ENCODE measurements at places on chromosomes 4 and X.

GRCh38 chr4:38413524-38414341, 250.3 kb upstream of the KLF3 start:
- DNase-seq = no peak

- DNase-seq = no peak
Observed at GRCh38 chr4:102036619-102037376, 246.3 kb downstream of the BANK1 start.

- DNase-seq = no peak
Observed at GRCh38 chr4:26288355-26288909, 32.4 kb upstream of the RBPJ start.

GRCh38 chrX:21993265-21993664, 38.9 kb upstream of the PHEX start:
- no peak for DNase-seq

- no peak for DNase-seq
Observed at GRCh38 chrX:102077426-102077825, 48.1 kb upstream of the TCEAL2 start.

GRCh38 chr4:72557021-72557420, 12.0 kb downstream of the ADAMTS3 start:
- DNase-seq = no peak

DNA sequence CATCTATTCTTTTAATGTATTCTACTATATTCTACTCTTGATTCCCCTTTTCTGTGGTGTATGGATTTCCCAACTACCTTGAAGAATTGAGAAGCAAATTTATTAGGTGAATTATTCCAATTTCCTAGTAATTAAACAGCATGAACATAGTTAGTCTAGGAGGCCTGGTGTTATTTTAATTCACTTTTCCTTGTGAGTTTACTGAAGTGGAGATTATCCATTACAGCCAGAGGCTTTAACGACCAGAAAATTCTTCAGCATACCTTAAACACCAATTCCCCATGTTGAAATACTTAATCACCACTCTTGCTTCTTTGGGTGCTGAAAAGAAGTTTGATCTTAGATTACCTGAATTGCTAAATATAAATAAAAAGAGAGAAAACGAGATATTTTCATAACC, 29.4 kb downstream of the FAT4 start:
- DNase-seq = no peak

DNA sequence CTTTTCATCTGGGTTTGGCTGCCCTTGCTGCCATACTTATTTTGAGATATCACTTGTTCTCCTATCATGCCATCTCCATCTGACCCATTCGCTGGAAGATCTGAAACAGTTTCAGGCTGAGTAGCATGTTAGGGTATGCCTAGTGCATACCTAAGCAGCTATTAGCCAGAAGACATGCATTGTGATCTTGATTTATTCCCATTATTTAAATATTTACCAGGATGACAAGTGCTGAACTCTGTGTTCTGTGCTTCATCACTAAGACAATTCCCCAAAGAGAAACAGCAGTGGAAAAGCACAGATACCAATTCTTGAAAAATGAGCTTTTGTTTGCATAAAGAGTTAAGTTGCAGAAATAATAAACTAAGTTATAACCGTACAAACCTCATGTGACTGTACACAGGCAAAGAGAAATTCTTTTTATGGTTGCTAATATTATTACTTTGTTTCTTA, 271.0 kb upstream of the ARSJ start:
- DNase-seq = no peak

DNA sequence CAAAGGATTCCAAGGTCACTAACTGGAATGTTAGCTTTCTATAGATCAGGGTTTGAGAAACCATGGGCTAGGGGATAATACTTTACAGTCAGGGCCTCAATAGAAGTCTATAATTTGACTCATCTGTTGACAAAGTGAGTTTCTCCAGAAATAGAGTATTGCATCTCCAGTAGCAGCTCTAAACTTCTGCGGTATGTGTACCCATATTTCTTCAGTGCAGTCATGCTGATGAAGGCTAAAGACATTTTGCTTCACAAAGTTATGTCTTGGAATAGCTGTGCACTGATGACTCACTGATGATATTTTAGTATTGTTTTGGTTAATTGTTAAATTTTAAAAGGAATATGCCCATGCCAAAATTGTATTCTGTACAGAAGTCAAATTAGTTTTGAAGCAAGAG, 464.9 kb upstream of the AMOT start:
- no peak for DNase-seq

DNA sequence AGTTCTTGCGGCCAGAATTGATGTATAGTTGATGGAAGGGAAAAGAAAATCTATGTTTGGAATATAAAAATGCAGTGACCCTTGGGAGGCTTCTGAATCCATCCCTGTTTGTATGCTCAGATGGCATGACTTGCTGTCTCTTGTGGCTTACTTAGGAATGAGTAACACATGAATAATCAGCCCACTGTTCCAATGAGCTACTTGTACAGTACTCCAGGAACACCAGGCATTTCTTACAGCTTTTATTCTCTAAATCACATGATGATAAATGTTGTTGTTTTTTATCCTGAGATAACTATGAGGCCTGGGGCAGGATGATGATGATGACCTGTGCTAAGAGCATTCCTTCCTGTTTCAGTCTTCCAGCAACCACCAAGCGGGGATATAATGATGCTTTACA, 18.9 kb downstream of the TMPRSS11E start:
- no peak for DNase-seq

DNA sequence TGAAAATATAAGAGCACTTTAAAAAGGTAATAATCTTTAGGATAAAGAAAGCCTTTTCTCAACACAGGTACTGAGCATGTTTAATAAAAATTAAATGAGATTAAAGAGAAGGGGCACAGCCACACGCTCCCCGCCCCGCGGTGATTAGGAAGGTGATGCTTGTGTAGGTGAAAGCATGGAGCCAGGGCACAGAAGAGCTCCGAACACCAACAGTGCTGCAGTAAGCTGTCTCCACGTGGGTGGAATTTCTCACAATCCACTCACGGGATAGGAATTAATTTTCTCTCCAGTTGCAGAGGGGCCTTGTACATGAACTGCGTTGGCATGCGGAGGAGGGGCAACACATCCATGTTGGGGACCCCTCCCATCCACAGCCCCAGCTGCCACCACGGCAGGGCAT, 27.0 kb downstream of the DCTD start:
- no peak for DNase-seq

DNA sequence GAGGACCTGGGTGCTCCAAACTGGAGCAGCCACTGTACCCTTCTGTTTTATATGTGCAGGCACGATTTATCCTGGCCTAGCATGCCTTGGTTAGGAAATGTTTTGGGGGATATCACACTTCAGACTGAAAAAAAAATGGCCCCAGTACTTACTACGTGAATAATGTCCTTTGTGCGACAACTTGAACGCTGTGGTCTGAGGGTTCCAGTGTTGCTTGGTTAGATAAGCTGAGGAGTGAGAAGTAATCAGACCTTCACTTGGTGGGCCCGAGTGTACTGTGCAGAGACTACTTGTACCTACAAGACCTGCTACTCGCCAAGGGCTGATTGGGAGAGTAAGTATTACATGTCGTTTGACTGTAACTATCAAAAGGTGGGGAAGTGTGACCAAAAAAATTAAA, 678 bp downstream of the DNAAF6 start:
- no peak for DNase-seq

DNA sequence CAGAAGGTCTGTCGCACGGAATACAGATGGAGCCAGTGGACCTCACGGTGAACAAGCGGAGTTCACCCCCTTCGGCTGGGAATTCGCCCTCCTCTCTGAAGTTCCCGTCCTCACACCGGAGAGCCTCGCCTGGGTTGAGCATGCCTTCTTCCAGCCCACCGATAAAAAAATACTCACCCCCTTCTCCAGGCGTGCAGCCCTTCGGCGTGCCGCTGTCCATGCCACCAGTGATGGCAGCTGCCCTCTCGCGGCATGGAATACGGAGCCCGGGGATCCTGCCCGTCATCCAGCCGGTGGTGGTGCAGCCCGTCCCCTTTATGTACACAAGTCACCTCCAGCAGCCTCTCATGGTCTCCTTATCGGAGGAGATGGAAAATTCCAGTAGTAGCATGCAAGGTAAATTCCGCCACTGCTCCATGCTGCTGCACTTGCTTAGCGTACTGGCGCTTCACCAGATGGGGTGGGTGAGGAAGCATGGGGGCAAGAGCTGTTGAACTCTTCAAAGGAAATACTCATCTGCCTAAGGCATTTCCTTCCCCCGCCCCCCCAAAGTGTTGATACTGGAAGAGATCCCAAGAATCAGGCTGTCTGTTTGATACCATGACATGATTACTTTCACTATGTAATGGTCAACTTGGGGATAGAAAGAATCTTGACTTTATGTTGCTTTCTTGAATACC, 24.8 kb downstream of the KLF3 start:
- no peak for DNase-seq

DNA sequence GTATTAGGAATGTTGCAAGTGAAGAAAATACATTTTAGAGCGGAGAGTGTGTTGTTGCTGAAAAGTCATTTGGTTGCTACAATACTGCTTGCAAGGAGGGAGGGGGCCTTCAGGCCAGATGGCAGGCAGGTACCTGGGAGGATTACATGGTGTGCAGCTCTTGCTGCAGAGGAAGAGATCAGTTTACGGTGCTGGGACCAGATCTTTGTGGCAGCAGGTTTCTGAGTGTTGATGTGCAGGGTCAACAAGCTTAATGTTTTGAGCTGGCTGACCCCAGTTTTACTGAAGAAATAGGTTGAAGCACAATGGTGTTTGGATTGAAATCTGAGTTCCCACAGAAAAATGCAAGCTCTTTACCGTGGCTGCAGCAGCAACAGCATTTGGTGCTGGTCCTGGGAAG, 96.4 kb upstream of the DDIT4L start:
- DNase-seq = no peak

DNA sequence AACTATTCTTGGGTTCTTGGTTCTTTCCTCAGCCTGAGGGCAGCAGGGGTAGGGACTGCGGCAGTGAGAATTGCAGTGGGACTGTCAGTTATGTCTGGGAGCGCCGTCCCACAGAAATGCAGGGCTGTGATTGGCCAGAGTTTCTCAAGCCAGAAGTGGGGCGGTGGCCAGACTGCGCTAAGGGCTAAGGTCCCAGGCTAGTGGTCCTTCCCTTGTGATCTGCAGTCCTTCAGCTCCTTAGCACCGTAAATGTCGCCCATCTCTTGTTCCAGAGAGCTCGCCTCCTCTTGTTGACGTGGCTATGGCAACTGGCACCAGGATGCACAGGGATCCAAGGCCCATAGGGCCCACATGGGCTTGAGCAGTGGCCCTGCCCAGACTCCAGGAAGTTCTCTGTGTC, 223.5 kb downstream of the GRIA2 start:
- DNase-seq = no peak

- no peak for DNase-seq
Observed at GRCh38 chrX:110758781-110759422, 36.7 kb downstream of the CHRDL1 start.

DNA sequence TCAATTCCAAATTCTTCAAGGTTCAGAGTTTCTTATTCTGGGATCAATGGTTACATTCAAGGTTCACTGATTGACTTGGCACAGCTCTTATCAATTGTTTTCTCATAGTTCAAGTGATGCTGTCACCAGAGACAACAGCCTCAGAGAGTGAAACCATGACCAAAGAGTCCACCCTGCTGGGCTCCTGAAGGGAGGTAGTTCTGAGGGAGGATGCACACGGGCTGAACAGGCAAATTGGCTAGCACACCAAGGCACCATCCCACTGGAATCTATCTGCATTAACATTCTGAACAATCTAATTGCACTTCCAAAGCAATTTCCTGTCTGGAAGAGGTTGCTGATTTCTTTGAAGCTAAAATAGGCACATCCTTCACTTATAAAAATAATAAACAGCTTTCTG, 16.6 kb upstream of the GAB1 start:
- no peak for DNase-seq

DNA sequence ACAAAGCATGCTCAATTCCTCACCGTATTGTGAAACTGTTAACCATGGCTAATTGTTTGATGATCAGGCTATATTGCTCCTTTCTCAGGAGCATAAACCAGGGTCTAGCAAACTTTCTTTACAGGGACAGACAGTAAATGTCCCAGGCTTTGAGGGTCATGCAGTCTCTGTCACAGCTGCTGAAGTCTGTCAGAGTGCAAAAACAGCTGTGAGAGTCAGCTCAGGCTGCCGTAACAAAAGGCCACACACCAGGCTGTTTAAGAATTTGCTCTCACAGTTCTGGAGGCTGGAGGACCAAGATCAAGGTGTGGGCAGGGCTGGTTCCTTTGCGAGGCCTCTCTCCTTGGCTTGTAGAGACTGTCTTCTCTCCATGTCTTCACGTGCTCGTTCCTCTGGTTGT, 75.6 kb downstream of the GPR143 start:
- DNase-seq = no peak

- no peak for DNase-seq
Observed at GRCh38 chr4:92952426-92952825, 648.7 kb downstream of the GRID2 start.

DNA sequence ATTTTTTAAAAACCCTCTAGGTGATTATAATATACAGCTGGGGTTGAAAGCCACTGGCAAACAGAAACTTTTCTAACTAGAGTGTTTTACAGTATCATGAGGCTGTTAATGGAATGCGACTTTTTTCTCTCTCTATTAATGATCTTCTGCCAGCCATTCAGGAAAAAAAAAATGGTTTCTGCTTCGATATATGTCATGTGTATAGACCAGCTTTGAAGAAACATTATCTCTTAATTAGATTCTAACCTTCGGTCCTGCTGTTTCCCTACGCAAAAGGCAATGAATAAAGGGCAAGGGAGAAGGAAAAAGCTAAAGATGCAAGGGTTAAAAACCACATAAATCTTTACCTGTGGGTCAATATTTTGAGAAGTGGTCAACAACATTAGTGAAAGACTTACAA, 1662.1 kb upstream of the TENM3 start:
- no peak for DNase-seq

GRCh38 chr4:138894011-138894410, 121.6 kb upstream of the NOCT start:
- no peak for DNase-seq

- no peak for DNase-seq
Observed at GRCh38 chr4:38306482-38307071, 346.4 kb downstream of the PTTG2 start.

GRCh38 chr4:5030221-5030620, 11.0 kb upstream of the CYTL1 start:
- no peak for DNase-seq

DNA sequence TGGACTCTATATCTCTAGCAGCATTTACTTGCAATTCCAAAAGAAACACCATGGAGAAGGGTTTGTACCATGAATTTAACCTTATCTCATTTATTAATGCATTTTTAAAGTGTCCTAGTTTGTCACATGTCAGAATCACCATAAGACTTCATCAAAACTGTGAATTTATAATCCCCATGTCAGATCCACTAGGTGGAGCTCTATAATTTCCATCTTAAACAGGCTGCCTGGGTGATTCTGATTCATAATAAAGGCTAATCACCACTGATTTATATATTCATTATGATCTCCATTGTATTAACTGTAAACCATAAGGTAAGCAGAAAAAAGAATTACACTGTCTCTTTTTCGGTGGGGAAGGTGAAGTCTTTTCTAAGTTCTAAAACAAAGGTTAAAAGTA, 4.0 kb downstream of the TCEAL2 start:
- no peak for DNase-seq

DNA sequence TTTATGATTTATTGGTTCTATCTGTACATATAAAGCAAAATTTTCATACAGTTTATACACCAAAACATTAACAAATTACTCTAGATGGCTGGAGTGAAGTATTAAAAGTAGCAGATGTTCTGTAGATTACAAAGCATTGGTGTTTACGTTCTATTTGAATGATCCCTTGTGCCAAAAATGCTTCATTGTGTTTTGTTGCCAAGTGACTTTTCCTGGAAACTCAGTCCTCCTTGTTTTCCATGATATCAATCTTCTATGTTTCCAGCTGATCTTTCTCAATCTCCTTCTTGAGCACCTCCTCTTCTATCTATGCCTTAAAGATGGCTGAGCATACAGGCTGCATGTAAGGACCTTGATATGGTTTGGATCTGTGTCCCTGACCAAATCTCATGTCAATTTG, 263.6 kb upstream of the CTSO start:
- DNase-seq = no peak

All from substantia nigra (tissue), 51 donors.